ENCODE measurements at places on chromosomes 7 and 10.

GRCh38 chr7:6286486-6286885, 14.1 kb upstream of the CYTH3 start:
- H3K4me1 ChIP-seq, result no peaks in the 10 kb centered on the region
- DNase-seq, result no peak
- no peaks in the 10 kb centered on the region for H3K36me3 ChIP-seq
- no peak overlapping the region for H3K27ac ChIP-seq
- H3K27me3 ChIP-seq, result no peaks in the 10 kb centered on the region

DNA sequence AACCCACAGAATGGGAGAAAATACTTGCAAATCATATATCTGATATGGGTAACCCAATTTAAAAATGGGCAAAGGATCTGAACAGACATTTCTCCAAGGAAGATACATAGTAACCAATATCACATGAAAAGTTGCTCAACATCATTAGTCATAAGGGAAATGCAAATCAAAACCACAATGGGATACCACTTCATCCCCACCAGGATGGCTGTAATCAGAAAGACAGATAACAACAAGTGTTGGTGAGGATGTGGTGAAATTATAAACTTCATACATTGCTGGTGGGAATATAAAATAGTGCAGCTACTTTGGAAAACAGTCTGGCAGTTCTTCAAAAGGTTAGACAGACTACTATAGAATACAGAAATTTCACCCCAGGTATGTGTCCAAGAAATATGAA, 19.3 kb downstream of the AOC1 start:
- no peak for DNase-seq
- no peaks in the 10 kb centered on the region for H3K27me3 ChIP-seq
- H3K4me3 ChIP-seq, result no peak overlapping the region

DNA sequence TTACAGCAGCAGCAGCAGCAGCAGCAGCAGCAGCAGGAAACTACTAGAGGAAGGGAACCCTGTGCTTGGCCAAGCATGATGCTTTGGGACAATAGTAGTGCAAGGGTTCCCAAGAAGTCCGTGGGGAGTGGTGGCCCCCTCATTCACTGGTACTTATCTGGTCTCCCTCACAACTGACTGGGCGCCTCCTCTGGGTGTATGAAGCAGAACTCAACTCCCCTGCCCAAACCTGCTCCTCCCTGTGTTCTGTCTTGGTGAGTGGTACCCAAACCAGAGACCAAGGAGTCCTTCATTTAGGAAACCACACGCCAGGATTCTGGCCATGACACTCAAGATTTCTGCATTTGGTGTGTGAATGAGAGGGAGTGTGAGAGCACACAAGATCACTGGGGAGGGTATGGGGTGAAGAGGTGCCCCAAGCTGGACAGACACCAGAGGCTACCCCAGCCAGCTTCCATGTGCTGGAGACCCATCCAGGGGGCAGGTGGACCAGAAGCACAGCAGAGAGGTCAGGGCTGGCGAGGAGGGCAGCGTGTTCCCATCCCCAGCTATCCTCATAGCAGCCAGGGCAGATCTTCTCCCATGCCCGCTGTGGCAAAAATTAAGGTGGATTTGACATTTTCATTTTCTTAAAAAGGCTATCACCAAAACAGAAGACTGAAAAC, 10.6 kb upstream of the ZNF777 start:
- H3K27ac ChIP-seq, result no peak overlapping the region
- no peaks in the 10 kb centered on the region for H3K27me3 ChIP-seq
- H3K4me3 ChIP-seq, result no peak overlapping the region
- no peak for DNase-seq
- H3K36me3 ChIP-seq, result peaks cover 67% of the 10 kb centered on the region

- no peaks in the 10 kb centered on the region for H3K36me3 ChIP-seq
- DNase-seq, result no peak
- H3K4me1 ChIP-seq, result no peaks in the 10 kb centered on the region
- H3K4me3 ChIP-seq, result no peak overlapping the region
- no peak overlapping the region for H3K27ac ChIP-seq
- no peaks in the 10 kb centered on the region for H3K27me3 ChIP-seq
These were observed 18.7 kb downstream of the PRSS2 start for GRCh38 chr7:142789441-142789840.

DNA sequence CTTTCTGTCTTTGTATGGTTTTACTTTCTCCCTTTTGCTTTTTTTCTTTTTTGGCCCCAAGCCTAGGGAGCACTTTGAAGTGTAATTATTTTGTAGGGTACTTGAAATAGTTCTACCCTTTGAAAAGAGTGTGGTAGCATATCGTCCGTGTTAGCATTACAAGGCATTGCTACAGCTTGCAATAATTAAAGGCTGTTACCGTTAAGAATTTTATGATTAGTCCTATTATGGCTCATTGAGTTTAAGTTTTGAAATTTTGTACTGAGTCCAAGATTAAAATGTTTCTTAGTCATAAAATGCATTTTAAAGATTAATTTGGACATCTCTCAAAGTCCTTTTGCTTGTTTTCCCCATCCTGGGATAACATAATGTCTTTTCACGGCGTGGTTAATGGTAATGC, 490.0 kb upstream of the LRRN3 start:
- H3K36me3 ChIP-seq, result no peaks in the 10 kb centered on the region
- no peak for DNase-seq
- H3K27ac ChIP-seq, result no peak overlapping the region
- no peaks in the 10 kb centered on the region for H3K4me1 ChIP-seq
- H3K4me3 ChIP-seq, result no peak overlapping the region

DNA sequence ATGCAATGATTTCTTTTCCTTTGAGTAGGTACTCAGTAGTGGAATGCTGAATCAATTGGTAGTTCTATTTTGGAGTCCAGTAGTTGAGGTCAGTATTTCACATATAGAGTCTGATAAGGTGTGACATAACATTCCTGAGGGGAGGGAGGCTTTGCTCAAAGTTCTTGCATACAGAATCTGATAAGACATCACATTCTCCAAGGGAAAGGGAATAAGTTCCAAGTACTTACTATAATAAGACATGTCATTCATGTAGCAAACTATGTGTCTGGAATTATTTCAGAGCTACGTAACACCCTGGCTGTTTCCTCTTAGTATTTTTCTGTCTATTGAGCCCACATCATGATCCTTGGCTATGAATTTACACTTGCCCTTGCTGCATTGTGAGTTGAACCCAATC, 74.3 kb upstream of the POM121L12 start:
- H3K4me3 ChIP-seq, result no peak overlapping the region
- H3K36me3 ChIP-seq, result no peaks in the 10 kb centered on the region
- H3K27me3 ChIP-seq, result no peaks in the 10 kb centered on the region
- no peak overlapping the region for H3K27ac ChIP-seq
- DNase-seq, result no peak
- no peaks in the 10 kb centered on the region for H3K4me1 ChIP-seq

DNA sequence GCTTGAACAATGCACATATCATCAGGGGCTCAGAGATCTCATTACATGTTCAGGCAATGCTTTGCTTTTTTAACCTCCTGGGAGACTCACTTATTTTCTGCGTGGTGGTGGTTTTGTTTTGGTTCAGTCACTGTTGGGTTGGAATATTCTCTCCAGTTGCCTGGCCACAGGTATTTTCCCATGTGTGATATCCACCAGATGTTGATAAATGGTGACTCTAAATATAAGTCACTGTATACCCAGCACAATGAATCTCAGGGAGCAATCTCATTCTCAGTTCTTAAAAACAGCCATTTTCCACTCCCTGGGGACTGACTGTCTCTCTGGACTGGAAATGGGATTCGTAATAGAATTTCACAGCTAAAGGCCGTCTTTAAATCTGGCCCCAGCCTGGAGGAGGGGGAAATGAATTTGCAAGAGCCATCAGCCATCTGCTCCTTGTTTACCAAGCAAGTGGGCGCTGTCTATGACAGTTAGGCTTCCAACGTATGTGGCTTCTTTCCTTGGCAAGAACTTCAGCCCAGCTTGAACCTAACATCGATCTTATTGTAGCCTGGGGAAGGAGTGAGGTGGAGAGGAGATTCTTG, 1106.2 kb downstream of the NRG3 start:
- no peak overlapping the region for H3K27ac ChIP-seq
- H3K4me1 ChIP-seq, result no peaks in the 10 kb centered on the region
- H3K27me3 ChIP-seq, result no peaks in the 10 kb centered on the region
- no peaks in the 10 kb centered on the region for H3K36me3 ChIP-seq

- DNase-seq, result no peak
- no peaks in the 10 kb centered on the region for H3K4me1 ChIP-seq
- H3K27ac ChIP-seq, result no peak overlapping the region
- H3K27me3 ChIP-seq, result no peaks in the 10 kb centered on the region
These were observed 145.9 kb upstream of the FAM13C start for GRCh38 chr10:59508296-59508695.

DNA sequence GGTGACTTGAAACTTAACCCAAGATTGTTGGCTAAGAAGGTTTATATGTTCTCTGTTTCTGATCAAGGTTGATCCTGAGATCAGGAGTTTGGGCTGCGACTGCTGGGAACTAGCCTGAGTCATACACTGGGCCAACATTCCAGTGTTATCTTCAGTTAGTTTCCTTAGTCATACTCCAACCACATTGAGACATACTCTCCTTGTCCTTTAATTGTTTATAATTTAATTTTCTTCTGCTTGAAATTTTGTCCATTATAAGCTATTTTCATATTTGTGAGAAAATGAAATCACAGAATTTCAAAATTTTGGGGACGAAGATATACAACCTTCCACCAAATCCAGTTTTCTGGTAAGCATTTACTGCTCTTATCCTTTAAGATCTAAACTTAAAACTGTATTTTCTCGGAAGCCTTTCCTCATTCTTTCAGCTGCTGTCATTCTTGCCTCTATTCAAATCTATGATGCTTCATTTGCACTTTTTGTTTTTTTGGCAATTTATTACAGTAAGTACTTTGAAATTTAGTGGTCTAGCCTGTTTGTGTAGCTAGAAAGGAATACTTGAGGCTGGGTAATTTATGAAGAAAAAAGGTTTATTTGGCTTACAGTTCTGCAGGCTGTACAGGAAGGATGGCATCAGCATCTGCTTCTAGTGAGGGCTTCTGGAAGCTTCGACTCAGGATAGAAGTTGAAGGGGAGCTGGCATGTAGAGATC, 63.4 kb upstream of the POT1 start:
- H3K27ac ChIP-seq, result no peak overlapping the region
- no peak for DNase-seq
- no peaks in the 10 kb centered on the region for H3K4me1 ChIP-seq
- no peaks in the 10 kb centered on the region for H3K27me3 ChIP-seq
- no peak overlapping the region for H3K4me3 ChIP-seq
